ENCODE measurements at places on chromosomes 6 and 20.

DNA sequence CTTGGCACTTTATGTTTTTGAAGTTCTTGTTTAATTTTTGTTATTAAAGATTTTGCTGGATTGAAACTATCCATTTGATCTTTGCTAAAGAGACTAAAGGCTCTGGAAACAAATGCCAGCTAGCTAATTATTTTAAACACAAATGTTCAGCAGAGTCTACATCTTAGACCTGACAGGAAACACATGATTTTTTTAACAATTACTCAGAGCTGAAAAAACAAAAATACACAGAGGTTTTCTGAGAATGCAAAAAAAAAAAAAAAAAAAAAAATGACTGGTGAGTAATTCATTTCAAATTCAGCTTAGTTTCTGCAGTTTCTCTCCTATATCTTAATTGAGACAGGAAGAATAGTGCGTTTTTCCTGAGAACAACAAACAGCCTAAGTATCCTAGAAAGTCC, 448.0 kb downstream of the TENT5A start:
- DNase-seq, result no peak

DNA sequence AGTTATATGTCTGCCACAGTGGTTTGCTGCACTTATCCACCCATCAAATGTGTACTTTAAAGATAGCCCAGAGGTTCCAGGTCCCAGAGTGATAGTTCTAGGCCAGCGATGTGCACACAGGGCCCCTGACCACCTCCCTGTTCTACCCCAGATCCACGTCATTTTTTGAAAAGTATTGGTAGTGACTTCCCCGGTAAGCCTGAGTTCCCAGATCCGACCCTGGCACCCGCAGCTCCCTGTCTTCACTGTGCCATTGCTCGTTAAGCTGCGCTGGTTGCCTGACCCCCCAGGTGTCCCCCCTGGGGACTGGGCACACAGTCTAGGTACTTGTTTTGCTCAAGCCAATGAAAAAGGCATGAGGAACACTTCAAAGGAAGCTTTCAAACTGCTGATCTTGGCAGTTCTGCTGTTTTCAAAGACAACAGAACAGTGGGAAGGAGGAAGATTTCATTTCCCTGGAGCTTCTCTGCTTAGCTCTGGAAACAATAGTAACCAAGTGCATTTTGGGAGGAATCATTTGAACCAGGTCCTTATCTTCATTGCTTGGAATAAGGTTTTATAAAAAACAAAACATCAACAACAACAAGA, 116.3 kb upstream of the TAB2 start:
- DNase-seq, result no peak

DNA sequence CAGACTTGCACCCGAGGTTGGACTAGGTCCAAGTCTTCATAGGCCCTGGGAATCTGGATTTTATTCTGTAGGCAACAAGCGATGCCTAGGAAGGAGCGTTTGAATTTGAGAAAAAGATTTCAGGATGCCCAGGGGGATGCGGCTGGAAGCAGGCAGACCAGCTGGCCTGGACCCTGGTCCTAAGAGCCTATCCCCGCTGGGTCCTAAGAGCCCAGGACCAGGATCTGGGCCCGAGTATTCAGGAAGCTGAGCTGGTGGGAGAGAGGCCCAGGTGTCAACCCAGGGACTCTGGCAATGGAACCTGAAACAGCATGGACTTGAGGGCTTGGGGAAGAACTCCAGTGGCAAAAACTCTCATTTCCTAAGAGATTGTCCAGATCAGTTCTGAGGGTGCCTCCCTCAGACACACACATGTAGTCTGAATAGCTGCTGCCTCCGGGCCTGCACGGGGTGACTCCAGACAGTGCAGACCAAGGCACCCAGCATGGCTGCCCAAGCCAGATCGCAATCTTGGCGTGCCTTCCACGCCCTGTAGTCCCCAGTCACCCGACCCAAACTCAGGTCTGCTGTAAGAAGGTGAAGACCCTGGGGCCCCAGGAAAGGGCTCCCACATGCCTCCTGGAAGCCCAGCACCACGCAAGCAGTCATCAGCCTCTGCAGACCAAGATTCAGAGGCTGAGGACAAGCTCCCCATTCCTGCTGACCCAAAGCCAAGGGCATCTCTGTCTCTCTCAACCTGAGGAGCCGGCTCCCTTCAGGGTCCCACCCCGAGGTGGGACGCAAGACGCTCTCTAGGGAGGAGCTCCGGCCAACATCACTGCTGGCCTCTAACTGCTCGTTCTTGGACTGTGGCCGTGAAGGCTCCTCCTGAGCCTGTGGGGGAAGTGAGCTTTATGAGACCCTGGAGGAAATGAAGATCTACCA, 34.4 kb downstream of the RRBP1 start:
- DNase-seq, result no peak

DNA sequence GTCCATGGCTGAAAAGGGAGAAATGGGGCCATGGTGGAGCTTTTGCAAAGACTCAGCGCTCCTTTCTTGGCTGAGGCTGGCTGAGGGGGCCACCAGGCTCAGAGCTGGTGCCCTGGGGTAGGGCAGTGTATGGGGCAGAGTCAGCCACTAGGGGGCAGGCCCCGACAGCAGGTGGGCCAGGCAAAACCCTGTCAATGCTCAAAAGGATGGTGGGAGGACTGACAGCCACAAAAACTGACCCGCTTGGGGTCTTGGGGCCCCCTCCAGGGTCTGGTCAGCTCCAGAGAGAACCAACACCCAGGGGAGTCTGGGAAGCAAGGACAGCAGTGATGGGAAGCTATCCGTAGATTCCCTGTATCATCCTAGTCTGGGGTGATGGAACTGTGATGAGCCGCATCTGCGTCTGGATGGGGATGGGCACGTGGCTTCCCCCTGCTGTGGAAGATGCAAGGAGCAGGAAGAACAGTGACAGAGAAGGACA, 306.9 kb downstream of the DHX35 start:
- peak; percentile 57 for DNase-seq

DNA sequence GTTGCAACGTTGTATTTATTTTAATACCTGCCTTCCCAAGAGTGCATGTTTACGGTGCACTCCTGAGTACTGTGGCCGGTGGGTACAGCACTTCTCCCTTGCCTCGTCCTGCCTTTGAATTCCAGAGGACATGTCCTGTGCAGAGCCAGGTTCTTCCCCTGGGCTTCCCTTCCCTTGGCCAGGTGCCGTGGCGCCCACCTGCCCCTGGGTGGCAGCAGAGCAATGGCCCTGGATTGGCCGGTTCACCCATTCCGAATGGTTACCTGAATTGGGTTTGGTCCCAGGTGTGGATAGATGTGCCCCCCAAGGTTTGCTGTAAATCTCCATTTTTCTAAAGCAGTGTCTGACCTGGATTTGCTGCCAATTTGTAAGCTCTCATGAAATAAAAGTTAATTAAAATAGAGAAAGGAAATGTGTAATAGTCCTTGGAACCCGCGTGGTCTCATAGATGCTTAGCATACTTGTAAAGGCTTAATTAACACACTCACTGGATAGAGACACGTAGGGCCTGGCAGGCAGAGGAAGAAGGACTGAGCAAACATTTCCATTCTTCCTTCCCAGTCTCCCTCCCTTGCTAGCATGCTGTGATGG, 40.6 kb downstream of the DTD1 start:
- DNase-seq, result peak; percentile 27

DNA sequence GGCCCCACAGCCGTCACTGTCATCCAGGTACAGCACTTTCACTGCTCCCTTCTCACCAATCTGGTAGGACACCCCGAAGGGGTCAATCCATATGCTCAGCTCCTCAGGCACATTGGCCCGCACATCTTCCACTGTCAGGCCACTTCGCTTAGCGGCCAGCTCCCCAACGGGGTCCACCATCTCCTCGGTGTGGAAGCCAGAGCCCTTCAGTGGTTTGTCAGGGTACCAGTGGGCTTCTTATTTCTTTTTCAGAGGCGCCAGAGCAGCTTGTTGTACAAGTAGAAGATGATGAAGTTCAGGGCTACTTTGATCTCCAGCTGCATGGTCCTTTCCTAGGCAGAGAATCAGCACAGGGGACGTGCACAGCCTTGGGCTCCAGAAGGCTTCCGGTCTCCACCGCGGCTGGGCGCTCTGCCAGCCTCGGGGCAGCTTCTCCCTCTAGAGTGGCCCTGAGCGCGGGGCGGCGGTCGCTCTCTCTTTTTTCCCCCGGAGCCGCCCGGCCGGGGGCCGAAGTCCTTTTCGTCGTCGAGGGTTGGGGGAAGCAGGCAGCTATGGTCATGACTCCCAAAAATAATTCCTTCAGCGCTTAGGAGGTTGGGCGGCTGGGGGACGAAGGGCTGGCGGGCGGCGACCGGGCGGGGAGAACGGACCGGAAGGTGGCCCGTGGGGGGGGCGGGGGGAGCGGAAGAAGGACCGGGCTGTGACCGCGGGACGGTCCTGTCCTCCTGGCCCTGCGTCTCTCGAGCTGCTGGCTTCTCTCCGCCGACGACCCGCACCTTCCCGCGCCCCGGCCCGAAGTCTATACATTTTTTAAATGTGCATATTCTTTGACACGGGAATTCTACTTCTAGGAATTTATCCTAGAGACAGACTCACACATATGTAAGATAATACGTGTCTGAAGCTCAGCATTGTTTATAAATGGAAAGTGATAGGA, 6.5 kb upstream of the ZSCAN9 start:
- peak; percentile 82 for DNase-seq

DNA sequence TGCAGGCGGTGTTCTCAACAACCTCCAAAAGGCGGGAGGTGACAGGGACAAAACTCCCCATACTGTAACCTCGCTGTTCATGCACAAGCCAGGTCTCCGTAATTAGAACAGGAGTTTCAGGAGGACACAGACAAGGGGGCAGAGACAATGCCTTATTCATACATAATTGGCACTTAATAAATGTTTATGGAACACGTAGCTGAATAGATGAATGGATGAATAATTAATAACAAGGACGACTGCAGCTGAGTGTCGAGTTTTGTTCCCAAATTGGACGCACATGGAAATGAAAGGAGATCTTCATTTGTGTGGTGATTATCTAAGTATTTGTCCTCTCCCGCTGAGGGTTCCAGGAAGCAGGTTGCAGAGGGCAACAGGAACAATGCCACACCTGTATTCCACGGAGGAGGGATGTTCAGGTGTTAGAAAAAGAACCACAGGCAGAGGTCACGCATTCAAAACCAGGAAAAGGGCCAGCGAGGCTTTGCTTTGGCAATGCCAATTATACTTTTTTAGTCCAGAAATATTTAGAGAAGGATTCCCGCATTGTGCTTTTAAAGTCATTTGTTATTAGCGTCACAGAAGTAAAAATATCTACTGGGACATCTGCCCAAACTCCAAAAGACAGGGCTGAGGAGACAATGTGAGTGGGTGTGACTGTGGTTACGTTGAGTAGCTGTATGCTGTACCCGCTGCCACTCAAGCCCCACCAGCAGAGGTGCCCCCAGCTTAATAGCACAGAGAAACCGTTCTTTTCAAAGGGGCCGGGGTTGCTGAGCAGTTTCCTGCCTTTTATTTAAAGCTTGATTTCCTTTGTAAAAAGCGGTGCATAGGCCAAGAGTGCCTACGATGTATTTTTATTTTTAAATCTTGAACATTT, 123.3 kb downstream of the PXDC1 start:
- no peak for DNase-seq

DNA sequence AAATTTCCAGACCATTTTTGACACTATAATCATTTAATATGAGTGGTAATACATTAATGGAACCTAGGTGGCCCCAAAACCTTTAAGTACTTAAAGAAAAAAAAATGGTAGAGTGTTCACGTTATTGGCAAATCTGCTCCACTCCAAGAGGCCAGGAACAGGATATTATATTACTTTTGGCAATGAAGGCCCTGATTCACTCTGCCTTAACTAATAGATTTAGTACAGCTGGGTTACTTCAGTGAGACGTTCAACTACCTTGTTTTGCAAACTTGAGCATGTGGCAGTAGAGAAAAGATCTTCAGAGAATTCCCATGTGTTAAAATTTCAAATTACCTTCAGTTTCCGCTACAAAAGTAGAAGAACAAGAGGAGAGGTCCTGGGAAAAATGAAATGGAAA, 12.8 kb downstream of the ADNP start:
- no peak for DNase-seq
